ENCODE measurements at places on chromosomes 2 and 18. TPM values are rescaled to one million over a fixed set of nuclear protein-coding genes. Genes with fewer than 3 reads are reported as not detected.

KLHL41 gene
- 0.38 TPM for total RNA-seq

FOXI3 gene
- 2.2 TPM for total RNA-seq

- no peak overlapping the region for H3K27ac ChIP-seq
- no peak for DNase-seq
- no peak overlapping the region for H3K4me3 ChIP-seq
- H3K36me3 ChIP-seq: peaks cover 9% of the 10 kb centered on the region
These were observed 18.8 kb downstream of the NEMP2 start for GRCh38 chr2:190515687-190516086.

GRCh38 chr2:150812664-150813367 is 325.3 kb upstream of the RND3 start:
- H3K36me3 ChIP-seq: no peaks in the 10 kb centered on the region
- no peak overlapping the region for H3K27ac ChIP-seq
- H3K4me1 ChIP-seq: peaks cover 18% of the 10 kb centered on the region
- no peak for DNase-seq

AMER3 gene
- total RNA-seq: 10.9 TPM

DNA sequence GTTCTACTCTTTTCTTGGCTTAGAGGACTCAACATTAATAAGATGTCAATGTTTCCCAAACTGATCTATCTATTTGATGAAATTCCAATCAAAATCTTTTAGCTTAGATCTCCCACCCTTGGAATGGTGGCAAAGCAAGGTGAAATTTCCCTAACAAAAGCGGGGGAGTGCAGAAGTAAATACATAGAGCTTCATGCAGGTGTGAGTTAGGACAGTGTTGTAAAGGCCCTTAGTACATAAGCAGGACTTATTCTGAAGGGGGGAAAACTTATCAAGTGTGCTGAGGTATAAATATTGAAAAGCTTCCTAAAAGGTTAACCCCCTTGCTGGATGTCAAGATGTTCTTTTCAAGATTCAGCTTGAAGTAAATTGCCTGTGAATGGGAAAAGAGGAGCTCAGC is 608.6 kb upstream of the CELF4 start:
- H3K4me3 ChIP-seq: no peak overlapping the region
- H3K4me1 ChIP-seq: no peaks in the 10 kb centered on the region
- H3K36me3 ChIP-seq: no peaks in the 10 kb centered on the region
- no peak overlapping the region for H3K27ac ChIP-seq
- H3K27me3 ChIP-seq: no peaks in the 10 kb centered on the region

SERPINB3 gene
- total RNA-seq: 0.94 TPM

DSEL gene
- total RNA-seq: 6.9 TPM

MRPL53 gene
- 74.2 TPM for total RNA-seq

GRCh38 chr2:206095536-206096332 is 9.8 kb upstream of the INO80D start:
- no peaks in the 10 kb centered on the region for H3K27me3 ChIP-seq
- H3K4me1 ChIP-seq: peaks cover 9% of the 10 kb centered on the region
- no peak overlapping the region for H3K4me3 ChIP-seq

DNA sequence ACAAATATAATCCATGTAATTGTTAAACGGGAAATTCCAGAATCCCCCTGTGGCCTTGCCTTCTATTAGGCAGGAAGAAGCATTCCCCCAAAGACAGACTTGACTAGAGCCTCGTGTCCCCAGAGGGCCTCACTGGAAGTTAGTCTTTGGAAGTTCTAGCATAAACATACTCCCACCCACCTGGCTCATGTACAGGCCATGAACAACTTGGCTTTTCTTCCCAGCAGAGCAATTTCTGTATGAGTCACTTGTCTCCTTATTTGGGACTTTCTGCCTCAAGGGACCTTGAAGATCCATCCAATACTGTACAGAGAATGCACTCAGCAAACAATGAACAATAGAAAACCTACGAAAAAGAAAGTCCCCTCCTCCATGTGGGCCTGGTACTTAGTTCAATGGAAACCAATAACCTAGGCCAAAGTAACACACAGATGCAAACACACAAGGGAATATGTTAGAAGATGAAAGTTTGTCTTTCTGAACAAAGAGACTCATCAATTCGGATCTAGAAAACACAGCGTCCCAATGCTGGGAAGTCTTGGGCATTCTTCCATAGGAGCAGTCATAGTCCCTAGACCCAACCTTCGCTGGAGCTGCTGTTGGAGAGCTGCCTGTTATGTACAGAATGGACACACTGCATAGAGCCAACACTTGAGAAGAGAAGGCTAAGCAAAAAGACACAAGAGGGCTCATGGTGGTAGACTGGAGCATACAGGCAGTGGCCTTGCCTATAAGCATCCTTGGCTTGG is 303.5 kb downstream of the HRH4 start:
- H3K4me1 ChIP-seq: peaks cover 6% of the 10 kb centered on the region

NEMP2 gene
- 7.2 TPM for total RNA-seq

POU3F3 gene
- total RNA-seq: 0.14 TPM

UGT1A1 gene
- 0.77 TPM for total RNA-seq

RND3 gene
- 169 TPM for total RNA-seq

DNA sequence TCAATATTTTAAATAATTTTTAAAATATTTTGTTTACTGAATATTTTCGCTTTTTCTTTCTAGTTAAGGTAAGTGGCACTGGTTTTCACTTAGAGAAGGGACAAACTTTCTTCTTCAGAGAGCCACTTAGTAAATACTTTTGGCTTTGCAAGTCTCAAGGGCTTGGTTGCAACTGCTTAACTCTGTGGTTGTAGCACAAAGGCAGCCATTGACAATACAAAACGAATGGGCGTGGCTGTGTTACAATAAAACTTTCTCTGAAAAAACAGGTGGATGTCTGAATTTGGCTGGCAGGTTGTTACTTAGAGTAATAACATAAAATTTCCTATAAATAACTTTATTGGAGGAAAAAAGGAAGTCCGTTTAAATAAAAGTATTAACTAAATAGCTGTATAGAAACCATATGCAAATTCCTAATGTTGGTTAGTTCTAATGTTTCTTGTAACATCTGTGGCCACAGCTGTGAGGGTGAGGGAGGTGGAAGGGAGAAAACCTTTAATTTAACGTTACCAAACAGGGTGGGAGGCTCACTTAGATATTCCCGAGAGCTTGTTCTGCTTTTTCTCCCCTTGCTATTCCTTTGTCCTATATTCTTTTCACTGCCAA is 62.4 kb upstream of the TNP1 start:
- no peak for DNase-seq
- no peak overlapping the region for H3K4me3 ChIP-seq
- H3K4me1 ChIP-seq: peaks cover 27% of the 10 kb centered on the region

ZAP70 gene
- total RNA-seq: 1.2 TPM

DNA sequence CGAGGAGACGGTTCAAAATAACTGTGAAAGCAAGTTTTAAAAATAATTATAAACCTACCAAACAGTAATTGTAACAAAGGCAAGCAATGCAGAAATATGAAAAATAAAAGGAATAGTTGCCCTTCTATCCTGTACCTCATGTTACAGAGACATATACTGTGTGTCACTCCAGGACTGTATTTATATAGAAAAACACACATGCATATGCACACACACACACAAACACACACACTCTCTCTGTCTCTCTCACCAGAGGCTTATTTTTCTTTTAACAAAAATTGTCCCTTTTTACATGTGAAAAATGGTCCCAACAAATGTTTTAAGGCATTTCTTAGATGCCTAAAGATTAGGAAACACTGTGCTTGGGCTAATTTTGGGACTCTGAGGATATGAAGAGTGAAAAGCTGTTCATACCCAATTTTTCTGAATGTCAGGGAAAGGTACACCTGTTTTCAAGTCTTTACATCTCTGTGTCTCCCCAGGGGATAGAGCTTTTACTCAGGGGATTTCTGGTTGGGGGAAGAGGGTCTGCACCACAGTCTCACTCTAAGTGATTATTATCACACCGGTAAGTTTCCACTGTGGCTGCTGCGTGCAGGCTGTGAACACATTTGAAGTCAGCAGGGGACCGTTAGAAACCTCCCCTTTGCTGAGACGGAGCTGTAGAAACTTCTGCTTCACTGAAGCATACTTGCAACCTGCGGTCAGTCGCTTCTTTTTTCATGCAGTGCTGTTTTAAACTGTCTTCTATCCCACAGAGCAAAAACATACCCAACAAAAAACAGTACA is 51.4 kb upstream of the SPAG16 start:
- peak overlapping the region; percentile 31 for H3K4me3 ChIP-seq
- H3K27ac ChIP-seq: peak overlapping the region; percentile 14
- no peaks in the 10 kb centered on the region for H3K27me3 ChIP-seq
- no peaks in the 10 kb centered on the region for H3K36me3 ChIP-seq

NT5DC4 gene
- not detected for total RNA-seq

PLB1 gene
- 3.4 TPM for total RNA-seq

DNA sequence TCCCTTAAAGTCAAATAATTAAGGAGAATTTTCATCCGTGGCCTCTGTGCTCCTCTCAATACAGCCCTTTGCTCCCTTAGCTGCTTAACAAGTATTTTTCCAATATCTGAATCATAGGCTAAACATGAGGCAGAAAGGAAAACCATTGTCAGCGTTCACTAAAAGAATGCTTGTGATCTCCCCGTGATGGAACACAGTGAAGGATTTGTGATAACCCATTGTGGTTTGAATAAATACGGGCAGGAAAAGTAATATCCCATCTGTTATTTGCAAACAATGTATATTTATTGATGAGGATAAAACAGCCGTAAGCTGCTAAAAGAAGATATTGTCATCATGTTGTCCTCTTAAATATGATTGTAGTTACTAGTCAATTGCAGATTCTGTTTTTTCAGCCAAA is 258.1 kb downstream of the NAPG start:
- H3K27me3 ChIP-seq: no peaks in the 10 kb centered on the region
- no peak overlapping the region for H3K27ac ChIP-seq
- H3K4me1 ChIP-seq: no peaks in the 10 kb centered on the region
- DNase-seq: no peak
- H3K4me3 ChIP-seq: no peak overlapping the region

- H3K36me3 ChIP-seq: no peaks in the 10 kb centered on the region
- H3K4me3 ChIP-seq: no peak overlapping the region
- H3K27me3 ChIP-seq: no peaks in the 10 kb centered on the region
- DNase-seq: no peak
- H3K4me1 ChIP-seq: peaks cover 4% of the 10 kb centered on the region
- H3K27ac ChIP-seq: no peak overlapping the region
These were observed 156.2 kb upstream of the PIK3C3 start for GRCh38 chr18:41798879-41799278.

DNA sequence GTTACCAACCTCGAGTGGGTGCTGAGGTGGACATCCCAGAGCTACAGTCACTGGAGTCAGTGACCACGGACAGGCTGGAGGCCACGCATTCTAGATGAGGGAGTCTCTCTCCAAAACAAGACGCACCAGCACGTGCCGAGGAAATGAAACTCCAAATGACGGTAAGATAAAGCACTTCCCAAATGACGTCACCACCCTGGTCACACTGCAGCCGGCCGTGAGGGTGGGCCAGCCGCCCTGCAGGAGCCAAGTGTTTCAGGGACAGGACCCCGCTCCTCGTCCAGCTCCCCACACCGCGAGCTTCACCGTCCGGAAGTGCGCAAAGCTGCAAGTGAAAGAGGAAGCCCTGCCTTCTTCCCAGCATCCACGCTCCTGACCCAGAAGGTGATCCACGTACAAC is 99.4 kb downstream of the ZNF516 start:
- peak; percentile 52 for DNase-seq
- H3K4me3 ChIP-seq: no peak overlapping the region
- H3K4me1 ChIP-seq: peaks cover 50% of the 10 kb centered on the region
- peaks cover 11% of the 10 kb centered on the region for H3K36me3 ChIP-seq
- H3K27ac ChIP-seq: no peak overlapping the region

DSG1 gene
- 40.8 TPM for total RNA-seq

MAB21L4 gene
- total RNA-seq: 62.0 TPM

CYP26B1 gene
- 5.4 TPM for total RNA-seq

- H3K27me3 ChIP-seq: no peaks in the 10 kb centered on the region
- H3K4me1 ChIP-seq: peaks cover 34% of the 10 kb centered on the region
- H3K4me3 ChIP-seq: no peak overlapping the region
- no peak overlapping the region for H3K27ac ChIP-seq
These were observed 64.9 kb downstream of the DNMT3A start for GRCh38 chr2:25276569-25277465.

DNA sequence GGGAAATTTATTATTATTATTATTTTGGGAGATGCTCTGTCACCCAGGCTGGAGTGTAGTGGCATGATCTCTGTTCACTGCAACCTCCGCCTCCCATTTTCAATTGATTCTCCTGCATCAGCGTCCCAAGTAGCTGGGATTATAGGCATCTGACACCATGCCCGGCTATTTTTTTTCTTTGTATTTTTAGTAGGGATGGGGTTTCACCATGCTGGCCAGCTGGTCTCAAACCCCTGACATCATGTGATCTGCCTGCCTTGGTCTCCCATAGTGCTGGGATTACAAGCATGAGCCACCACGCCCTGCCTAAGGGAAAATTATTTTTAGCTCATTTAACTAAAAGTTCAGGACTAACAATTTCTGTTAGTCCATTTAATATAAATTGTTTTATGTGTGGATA is 109.2 kb upstream of the SESTD1 start:
- DNase-seq: no peak
- H3K27me3 ChIP-seq: no peaks in the 10 kb centered on the region
- no peak overlapping the region for H3K4me3 ChIP-seq

PDE6D gene
- total RNA-seq: 15.3 TPM
